OCI-M1 (cell line): ENCODE measurements at places on chromosomes 4 and X.
A peak's percentile ranks its signal among the peaks of the same experiment; 100 is the strongest.

GRCh38 chr4:36310793-36311192 is 29.4 kb downstream of the DTHD1 start:
- no peak for DNase-seq

DNA sequence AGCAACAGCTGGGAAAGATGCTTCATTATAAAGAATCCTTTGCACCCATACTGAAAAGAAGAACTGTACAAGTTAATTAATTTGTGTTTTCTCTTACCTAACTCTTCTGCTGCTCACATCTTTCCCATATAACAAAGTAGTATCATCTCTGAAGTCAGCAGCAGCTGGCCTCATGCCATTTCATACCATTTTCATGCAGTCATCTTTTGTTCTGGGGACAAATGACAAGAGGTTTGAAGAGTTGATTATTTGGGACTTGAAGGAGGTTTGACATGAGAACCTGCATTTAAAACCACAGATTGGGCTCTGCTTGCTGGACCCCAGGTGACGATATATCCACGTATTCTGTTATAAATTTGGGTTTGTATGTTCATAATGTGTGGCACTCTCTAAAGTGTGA is 430.3 kb downstream of the SPRY1 start:
- no peak for DNase-seq

- DNase-seq = peak; percentile 91
Observed at GRCh38 chrX:154534526-154535322, 11.9 kb downstream of the G6PD start.

DNA sequence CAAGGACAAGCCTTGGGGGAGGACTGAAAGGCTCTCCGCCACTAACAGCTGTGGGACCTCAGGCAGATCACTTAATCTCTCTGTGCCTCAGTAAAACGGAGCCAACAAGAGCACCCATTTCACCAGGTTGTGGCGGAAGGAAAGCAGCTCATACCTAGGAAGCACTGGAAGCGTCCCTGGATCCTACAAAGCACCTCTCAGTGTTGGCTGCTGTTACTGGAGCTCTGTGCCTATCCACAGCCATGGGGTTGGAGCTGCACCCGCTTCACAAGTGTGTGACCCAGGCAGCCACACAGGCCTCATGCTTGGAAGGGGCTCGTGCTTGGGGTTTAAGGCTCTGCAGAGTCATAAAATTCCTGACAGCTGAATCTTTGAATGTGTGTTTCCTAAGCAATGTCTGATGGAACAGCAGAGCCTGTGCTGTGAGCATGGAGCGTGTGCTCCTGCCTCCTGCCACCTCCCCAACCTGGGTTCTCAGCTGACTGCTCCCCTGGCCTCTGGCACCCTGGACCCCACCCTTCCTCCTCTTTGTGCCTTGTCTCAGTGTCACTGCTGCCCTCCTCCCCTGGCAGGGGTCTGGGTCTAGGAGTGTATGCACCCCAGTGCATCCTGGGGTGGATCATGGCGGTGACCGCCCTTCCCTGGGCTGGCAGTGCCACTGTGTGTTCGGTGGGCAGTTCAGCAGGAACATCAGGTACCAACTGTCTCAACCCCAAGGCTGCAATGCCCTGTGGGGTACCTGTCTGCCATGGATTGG is 14.4 kb upstream of the MAN2B2 start:
- DNase-seq = no peak

GRCh38 chrX:106726485-106727437 is at the start of gene RNF128:
Gene RNF128 (plus strand): TSS chrX:106726701. CDS start chrX:106726914, 213 bp downstream.
- no peak for DNase-seq

DNA sequence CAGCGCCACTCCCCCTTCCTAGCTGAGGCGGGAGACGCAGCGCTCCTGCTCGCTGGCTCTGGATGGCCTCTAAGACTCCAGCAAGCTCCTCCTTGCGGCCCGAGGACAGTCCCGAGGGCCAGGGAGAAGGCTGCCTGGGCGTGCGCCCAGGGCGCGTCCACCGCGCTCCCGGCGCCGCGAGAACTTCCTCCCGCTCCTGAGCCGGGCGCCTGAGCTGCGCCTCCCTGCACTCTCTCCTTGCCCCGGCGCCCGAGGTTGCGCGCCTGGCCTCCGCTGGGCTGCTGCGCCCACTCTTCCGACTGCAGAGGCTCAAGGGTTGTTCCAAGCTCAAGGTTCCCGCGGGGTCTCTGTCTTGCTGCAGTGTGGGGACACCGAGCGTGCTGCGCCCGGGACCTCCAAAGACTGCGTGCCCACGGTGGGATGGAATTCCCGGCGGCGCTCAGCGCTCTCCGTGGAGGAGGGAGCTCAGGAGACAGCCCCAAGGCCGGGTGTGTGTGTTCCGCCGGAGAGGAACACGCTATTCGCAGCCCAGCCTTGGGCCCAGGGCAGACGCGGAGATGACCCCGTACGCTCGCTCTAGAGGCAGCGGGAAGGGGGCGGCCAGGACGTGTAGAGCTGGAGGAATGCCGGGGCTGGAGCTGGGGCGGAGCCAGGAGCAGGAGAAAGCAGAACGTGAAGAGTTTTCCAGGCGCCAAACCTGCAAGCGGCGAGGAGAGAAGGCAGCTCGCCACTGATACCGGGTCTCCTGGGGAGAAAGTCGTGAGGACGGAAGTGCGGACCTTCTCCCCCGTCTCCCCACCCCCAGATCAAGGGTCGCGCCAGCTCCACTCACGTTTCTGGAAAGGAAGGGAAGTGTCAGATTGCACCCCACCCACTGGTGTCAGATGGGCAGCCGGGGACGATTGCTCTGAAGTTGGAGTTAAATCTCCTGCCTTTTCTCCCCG is at the start of gene ARHGAP6:
TSS of gene ARHGAP6 (minus strand) at position 753 of the 944 bp plus-strand sequence. CDS start 1,092 bp downstream, outside the sequence.
- no peak for DNase-seq

- no peak for DNase-seq
Observed at GRCh38 chr4:64882311-64883086, 473.2 kb upstream of the TECRL start.

GRCh38 chr4:75714704-75715103 is 9.7 kb upstream of the USO1 start:
- no peak for DNase-seq

DNA sequence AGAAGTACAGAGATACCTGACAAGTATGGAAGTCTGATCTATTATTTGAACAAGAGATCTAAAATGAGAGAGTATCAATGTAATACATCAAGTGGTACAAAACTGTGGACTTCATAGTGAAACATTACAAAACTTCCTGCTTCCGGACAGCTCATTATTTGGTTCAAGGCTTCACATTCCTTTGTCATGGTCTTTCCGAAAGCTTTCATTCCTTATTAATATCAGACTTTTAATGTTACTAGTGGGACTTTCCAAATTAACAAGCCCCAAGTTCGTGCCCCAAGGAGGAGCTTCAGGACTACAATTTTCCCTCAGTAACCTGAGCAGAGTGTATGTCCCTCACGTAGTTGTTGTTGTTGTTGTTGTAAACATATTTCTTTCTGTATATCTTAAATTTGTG is 1.2 kb downstream of the CHIC2 start:
- peak; percentile 51 for DNase-seq

- DNase-seq = no peak
Observed at GRCh38 chrX:140521393-140521792, 16.5 kb upstream of the SOX3 start.

DNA sequence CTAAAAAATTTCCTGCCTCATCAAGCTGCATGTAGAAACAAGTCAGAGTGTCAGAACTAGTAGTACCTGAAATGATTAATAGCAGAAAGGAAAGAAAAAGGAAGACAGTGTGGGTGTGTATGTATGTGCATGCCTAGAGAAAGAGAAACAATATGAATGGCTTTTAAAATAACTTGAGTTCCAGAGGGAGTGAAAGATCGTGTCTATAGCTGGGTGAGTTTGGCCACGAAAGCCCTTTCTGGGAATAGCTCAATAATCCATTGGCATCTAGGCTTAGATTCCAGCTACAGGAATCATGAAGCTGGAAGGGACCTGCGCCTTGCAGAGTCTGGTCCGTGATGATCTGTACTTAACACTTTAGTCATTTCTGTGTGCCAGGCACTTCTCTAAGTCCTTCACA is 195.6 kb downstream of the RAPGEF2 start:
- DNase-seq = no peak

GRCh38 chr4:85580489-85580888 is 105.5 kb downstream of the ARHGAP24 start:
- peak; percentile 8 for DNase-seq

DNA sequence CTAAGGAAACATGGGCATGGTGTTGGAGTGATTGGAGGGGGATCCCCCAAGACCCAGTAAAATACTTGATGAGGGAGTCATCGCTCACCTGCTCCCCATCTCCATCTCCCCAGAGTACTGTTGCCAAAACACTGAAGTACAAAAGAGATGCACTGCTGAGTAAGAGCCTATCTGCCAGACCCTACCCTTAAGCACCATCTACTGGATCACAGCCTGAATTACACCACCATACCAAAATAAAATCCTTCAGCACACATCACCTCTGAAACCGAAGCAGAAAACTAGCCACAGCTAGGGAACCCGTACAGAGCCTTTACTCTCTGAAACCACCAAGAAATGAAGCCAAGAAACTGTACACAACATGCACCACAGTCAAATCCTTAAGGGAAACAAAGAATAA is 466.3 kb upstream of the ACTRT1 start:
- DNase-seq = peak; percentile 24

GRCh38 chr4:167339781-167340180 is 105.5 kb upstream of the SPOCK3 start:
- DNase-seq = no peak

DNA sequence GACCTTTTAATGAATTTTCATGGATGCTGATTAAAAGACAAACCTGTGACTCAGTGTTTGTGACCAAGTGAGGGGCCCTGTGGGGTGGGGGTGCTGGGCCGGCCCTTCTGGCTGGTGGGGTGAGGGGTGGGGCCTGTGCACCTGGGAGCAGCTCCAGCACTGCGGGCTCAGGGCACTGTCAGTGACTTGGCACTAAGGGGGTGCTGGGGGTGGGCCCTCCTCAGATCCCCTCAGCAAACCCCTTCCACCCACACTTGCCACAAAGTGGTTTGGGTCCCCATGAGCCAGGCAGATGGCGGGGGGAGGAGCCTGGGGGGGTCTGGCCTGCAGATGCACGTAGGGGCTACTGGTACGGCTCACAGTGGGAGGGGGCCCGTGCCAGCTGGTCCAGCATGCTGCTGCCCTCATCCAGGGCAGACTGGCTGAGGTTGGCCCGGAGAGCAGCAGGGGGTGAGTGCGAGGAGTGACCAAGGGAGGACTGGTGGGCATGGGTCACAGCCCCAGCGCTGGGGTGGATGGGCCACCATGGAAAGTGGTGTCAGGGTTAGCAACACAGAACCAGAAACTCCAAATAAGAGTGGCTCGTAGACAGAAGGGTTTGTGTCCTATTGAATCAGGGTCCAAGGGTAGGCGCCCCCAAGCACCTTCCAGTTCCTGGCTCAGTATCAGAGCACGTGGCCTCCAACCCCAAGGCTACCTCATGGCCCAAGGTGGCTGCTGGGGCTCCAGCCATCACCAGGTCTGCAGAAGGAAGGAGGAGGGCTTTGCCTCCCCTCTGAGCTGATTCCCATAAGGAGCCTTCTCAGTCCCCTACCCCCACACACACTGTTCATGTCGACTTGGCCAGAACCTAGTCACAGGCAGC is 10.1 kb downstream of the NKX1-1 start:
- DNase-seq = no peak

DNA sequence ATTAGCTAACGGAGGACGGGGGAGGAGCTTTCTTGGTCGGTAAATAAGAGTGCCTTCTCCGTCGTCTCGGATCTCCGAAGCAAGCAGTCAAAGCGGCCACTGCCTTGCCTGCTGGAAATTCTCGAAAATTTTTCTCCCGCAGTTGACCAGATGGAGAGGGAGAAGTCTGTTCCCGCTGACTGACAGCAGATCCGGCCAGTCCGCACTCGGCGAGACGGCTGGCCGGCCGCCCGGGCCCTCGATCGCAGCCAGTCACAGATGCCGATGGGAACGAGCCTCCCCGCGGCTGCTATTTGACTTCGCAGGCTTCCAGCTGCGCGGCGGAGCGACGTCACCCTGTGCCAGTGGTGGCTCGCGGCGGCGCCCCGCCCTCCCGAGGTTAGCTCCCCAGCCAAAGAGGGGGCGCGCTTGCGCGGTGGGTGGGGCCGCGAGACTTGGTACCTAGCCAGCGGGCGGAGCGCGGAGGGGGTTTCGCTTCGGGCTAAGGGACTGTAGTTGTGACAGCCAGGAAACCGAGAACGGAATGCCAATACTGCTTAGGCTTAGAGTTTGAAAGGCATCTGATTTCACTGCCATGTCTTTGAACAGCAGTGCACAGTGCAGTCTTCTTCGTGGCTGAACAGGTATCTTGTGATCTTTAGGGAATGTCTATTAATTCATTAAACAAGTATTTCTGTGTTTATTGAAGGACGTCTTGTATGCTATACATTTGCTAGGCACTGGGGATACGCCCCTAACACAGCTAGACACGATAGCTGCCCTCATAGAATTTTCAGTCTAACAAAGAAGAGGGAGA is at the start of gene PPM1K:
TSS of gene PPM1K (minus strand) at position 123 of the 796 bp plus-strand sequence. CDS start 5,978 bp downstream, outside the sequence.
- DNase-seq = peak; percentile 98
